ENCODE measurements at places on chromosomes 2 and 18.

- no peak for DNase-seq
Measured at GRCh38 chr2:64327510-64328414, 126.2 kb upstream of the LGALSL start.

GRCh38 chr18:57015451-57015850, 131.4 kb upstream of the BOD1L2 start:
- DNase-seq = no peak

DNA sequence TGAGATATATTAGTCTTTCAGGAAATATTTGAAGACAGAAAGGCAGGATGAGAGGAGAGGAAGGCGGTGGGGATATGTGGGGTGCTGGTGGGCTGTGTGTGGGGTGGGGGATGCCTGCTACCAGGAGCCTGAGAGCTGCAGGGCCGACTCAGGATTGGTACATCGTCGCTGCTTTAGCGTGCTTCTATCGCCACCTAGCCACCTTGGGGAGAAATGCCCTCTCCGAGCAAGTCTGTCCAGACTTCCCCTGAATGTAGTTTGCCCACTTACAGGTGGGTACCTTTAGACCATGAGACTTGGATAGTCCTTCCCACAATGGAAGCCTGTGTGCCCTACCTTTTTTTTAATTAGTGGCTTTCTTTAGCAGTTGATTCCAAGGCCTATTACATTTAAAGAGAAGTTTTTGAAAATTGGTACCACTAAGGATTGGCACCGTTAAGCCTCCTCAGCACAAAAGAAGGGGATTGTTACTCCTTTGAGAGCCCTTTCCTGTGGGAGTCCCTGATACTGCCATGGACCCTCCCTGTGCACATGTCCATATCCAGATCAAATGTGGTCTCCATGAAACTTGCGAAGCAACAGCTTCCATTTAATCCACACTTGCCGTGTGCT, 114.1 kb upstream of the NDUFV2 start:
- peak; percentile 34 for DNase-seq

DNA sequence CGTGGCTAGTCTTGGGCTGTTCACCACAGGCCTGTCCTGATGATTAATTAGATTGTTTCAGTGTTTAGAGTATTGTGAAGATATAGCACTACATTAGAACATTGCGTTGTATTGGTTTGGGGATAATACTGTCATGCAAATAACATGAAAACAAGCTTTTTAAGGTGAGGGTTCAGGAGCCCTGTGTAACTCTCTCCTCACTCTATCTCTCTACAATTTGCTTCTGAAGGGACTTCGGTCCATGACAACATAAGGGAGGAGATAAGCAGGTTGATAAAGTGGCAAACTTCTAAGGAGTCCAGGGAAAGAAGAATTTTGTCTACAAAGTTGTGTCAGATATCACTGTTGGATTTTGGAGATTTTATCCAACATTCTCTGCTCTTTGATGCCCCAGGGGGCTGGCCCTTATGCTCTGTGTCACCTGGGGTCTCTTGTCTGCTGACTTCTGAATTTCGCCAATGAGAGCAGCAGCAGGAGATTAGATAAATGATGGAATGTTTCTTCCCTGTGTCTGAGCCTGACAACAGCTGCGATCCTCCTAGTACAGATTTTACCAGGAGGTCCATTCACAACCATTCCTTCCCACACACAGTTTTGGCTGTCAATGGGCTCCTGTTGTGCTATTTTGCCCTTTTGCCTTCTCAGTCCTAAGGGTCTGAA, 3.3 kb downstream of the TNP1 start:
- no peak for DNase-seq

GRCh38 chr18:67621049-67621713, 104.7 kb upstream of the DSEL start:
- DNase-seq = no peak

DNA sequence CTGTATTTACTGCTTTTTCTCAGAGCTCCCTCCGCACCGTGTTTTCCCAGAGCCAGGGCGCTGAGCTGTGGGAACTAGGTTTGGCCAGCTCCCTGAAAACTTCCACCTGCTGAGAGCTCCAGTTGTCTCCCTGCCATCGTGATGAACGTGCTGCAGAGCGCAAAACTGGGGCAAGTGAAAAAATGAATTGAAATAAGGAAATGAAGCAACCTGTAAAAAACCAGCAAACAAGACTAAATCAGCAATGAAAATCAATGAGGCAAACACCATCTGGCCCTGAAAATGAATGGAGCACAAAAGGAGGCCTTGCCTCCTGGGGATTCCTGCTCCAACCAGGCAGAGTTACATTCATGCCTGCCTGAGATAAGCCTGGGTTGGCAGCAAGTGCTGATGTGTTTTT, 129.9 kb downstream of the MARCHF4 start:
- no peak for DNase-seq

DNA sequence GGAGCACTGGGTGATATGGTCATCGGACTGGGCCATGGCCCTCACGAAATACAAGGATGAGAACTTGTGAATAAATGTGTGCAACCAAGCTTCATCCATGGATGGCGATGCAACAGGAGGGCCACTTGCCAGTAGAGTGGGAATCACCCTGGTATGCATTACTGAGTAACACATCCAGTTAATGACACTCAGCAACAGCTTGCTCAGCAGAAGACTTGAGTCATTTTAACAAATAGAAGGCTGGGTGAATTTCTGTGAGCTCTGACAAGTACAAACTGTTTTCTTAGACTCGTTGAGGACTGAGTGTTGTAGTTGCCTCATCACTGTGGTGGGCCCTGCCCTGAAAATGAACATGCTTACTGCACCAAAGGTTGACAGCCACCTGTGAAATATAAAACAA, 221.6 kb downstream of the NCKAP5 start:
- DNase-seq = no peak

GRCh38 chr18:23629444-23629946, 33.2 kb downstream of the ANKRD29 start:
- no peak for DNase-seq

DNA sequence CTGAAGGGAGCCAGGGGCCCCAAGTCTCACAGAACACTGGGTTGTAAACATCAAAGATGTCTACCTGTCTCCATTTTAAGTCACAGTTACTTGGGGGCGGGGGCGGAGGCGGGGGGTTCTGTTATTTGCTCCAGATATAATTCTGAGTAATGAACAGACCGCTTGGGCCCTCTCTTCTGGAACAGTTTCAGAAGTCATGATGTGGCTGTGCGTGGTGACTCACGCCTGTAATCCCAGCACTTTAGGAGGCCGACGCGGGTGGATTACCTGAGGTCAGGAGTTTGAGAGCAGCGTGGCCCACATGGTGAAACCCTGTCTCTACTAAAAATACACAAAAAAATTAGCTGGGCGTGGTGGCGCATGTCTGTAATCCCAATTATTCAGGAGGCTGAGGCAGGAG, 157.9 kb upstream of the APCDD1 start:
- DNase-seq = no peak

GRCh38 chr2:157194097-157194688, 63.3 kb upstream of the GALNT5 start:
- DNase-seq = no peak

DNA sequence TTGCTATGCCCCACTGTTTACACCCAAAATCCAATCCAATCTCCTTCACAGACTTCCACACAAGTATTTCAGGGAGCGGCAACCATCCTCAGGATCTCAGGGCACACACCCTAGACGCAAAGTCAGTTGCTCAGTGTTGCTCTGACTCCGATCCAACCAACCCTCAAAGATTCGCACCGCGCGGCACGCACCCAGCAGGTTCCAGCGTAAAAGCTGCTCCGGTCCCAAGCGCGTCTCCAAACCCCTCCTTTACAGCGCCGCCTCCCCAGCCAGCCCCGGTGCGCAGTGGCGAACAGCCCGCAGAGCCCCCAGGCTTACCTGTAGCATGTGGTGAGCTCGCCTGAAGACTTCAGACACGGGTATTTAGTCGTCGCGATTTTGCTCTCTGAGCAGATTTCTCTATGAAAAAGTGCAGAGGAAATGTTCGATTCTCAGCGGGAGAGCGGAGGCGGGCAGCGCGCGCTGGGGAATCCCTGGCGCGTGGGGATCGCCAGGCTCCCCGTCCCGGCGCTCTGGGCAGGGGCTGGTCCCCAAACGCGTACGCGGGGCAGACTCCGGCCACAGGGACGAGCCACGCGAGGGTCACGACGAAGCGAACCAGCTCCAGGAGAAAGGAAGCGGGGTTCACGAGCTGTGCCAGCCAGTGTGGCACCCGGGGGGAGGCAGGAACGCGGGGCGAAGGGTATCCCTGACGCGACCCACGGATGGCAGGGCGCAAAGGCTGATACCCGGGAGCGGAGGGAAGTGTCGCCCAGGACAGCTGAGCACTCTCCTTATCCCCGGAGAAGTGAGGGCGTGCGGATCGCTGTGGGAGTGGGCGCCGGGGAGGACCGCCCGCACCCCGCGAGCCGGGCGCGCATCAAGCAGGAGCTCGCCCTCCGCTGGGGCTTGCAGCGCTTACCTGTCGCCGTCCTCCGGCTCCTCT, 650 bp downstream of the CCBE1 start:
- no peak for DNase-seq

All from AG09319 (cell line).